ENCODE measurements at places on chromosomes 3 and 15.

DNA sequence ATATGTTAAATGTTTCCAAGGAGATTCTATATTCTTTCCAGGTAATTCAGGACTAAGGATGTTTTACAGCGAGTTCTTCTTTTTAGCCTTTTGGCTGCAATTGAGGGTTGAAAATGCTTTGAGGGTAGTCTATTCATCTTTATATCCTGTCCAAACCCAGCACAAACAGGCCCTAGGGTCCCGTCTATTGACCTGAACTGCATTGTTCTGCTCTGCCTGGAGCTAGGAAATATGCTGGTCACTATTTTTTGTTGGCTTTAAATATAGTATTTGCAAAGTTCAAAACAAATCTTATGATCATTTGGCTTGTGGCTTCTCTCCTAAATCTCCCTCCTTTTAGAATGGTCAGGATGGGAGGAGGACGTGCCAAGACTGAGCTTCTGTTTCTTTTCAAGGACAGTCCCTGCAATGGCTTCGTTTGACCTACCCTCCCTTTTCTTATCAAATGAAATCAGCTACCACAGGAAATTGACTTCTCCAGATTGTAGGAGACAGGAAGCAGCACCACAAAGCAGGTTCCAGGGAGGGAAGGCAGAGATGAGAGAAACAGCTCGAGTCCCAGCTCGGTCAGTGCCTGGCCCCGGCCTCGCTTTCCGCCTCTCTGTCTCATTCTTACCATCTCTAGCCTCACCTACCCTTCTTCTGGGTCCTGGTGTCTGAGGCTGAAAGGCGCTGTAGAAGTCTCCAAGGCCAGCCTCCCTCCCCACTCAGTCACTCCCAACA lies 27.6 kb upstream of the NRROS start:
- no peak for DNase-seq

GRCh38 chr3:25335356-25335755 lies 92.7 kb upstream of the RARB start:
- DNase-seq, result no peak

- DNase-seq, result no peak
Observed at GRCh38 chr15:38818157-38818790, 253.7 kb upstream of the RASGRP1 start.

- DNase-seq, result no peak
Observed at GRCh38 chr3:128285967-128286321, 132.7 kb downstream of the EEFSEC start.

Measured in GM04504 (cell line).